ENCODE measurements at places on chromosomes 1 and 21. TPM values are rescaled to one million over a fixed set of nuclear protein-coding genes. Genes with fewer than 3 reads are reported as not detected.

Gene FAM20B
- 21.2 TPM for polyA plus RNA-seq

Gene ITGB2
- 11.3 TPM for polyA plus RNA-seq

Gene PTPRC
- 0.76 TPM for polyA plus RNA-seq

Gene OR2L13
- polyA plus RNA-seq: 2.6 TPM

Gene INAVA
- polyA plus RNA-seq: 0.58 TPM

Gene CELA2B
- polyA plus RNA-seq: not detected

Gene C1orf94
- polyA plus RNA-seq: 3.4 TPM

Gene FCRL1
- polyA plus RNA-seq: not detected

Gene RPTN
- not detected for polyA plus RNA-seq

Gene KCNH1
- 5.2 TPM for polyA plus RNA-seq

Gene POLR3GL
- 47.1 TPM for polyA plus RNA-seq

Gene C1orf116
- 2.1 TPM for polyA plus RNA-seq

Gene MSH4
- not detected for polyA plus RNA-seq

Gene SH2D5
- 14.3 TPM for polyA plus RNA-seq
